ENCODE measurements at places on chromosomes 7 and 10.

GRCh38 chr7:151239837-151240459, 7.7 kb downstream of the CHPF2 start:
- DNase-seq = no peak
- no peaks in the 10 kb centered on the region for H3K4me1 ChIP-seq
- no peak overlapping the region for H3K27ac ChIP-seq

- DNase-seq = no peak
- peaks cover 17% of the 10 kb centered on the region for H3K4me1 ChIP-seq
- no peak overlapping the region for H3K4me3 ChIP-seq
These were observed 5.3 kb upstream of the OIT3 start for GRCh38 chr10:72888151-72888638.

GRCh38 chr10:82409671-82410070, 534.7 kb downstream of the NRG3 start:
- no peak overlapping the region for H3K27ac ChIP-seq
- no peaks in the 10 kb centered on the region for H3K27me3 ChIP-seq
- H3K36me3 ChIP-seq = no peaks in the 10 kb centered on the region
- no peak for DNase-seq
- H3K4me3 ChIP-seq = no peak overlapping the region

- H3K36me3 ChIP-seq = no peaks in the 10 kb centered on the region
- no peaks in the 10 kb centered on the region for H3K27me3 ChIP-seq
- DNase-seq = no peak
- H3K4me3 ChIP-seq = no peak overlapping the region
These were observed 135.0 kb upstream of the TMEM72 start for GRCh38 chr10:44776181-44776580.

GRCh38 chr7:73602721-73603651, 21.3 kb downstream of the MLXIPL start:
- H3K4me1 ChIP-seq = peaks cover 6% of the 10 kb centered on the region
- H3K27me3 ChIP-seq = no peaks in the 10 kb centered on the region

DNA sequence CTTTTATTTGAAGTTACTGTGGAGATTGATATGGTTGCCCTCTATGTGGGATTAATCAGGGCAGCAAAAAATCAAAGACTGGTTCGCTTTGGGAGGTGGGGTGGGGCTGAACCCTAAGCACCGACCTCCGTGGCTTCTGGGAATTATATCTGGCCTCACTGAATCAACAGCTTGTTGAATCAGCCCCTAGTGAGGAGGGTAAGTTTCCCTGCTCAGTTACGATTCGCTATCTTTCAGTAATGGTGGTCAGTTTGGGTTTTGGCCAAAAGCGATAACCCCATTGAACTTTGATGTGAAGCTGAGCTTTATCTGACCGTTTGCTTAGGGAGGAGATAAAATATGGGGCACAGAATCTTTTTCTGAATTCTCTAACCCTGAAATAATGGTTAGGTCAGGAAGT, 16.6 kb upstream of the ARPC1A start:
- DNase-seq = no peak
- no peaks in the 10 kb centered on the region for H3K36me3 ChIP-seq
- H3K27me3 ChIP-seq = no peaks in the 10 kb centered on the region
- no peak overlapping the region for H3K27ac ChIP-seq
- no peak overlapping the region for H3K4me3 ChIP-seq

DNA sequence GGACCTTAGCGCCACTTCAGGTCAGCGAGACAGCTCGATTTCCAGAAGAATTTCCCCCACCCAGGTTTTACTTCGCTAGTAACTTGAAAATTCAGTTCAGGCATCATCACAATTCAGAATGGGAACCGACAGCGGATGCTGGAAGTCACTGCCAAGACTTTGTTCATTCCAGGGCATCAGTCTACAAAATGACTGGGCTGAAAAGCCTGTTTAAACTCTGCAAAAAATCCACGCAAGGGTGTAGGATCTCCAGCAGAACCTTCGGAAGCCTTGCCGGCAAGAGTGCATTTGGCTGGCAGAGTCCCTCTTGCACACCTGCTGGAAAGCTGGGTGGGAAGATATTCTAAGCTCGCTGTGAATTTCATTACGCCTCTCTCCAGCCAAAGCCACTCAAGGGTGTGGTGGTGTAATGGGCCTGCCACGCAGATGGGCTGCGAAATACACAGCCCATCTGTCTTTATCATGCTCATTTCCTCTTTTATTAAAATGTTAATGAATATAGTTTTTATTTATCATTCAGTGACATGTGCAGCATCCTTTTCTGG, 672.0 kb upstream of the FOXK1 start:
- H3K4me3 ChIP-seq = no peak overlapping the region
- no peak overlapping the region for H3K27ac ChIP-seq
- no peaks in the 10 kb centered on the region for H3K4me1 ChIP-seq
- no peaks in the 10 kb centered on the region for H3K27me3 ChIP-seq

- H3K4me3 ChIP-seq = no peak overlapping the region
- H3K36me3 ChIP-seq = no peaks in the 10 kb centered on the region
- no peaks in the 10 kb centered on the region for H3K27me3 ChIP-seq
- H3K4me1 ChIP-seq = no peaks in the 10 kb centered on the region
- no peak overlapping the region for H3K27ac ChIP-seq
- DNase-seq = no peak
These were observed 74.9 kb downstream of the CLIP2 start for GRCh38 chr7:74364061-74364460.

GRCh38 chr7:8232999-8233847, 28.7 kb downstream of the ICA1 start:
- DNase-seq = no peak
- no peak overlapping the region for H3K4me3 ChIP-seq
- H3K27ac ChIP-seq = no peak overlapping the region
- no peaks in the 10 kb centered on the region for H3K27me3 ChIP-seq

DNA sequence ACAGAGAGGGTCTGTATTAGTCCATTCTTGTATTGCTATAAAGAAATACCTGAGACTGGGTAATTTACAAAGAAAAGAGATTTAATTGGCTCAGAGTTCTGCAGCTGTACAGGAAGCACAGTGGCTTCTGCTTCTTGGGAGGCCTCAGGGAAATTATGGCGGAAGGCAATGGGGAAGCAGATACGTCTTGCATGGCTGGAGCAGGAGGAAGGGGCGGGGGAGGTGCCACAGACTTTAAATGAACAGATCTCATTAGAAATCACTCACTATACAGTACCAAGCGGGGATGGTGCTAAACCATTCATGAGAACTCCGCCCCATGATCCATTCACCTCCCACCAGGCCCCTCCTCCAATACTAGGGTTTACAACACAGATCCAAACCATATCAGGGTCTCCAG, 3.7 kb upstream of the CALU start:
- H3K36me3 ChIP-seq = peaks cover 8% of the 10 kb centered on the region
- no peaks in the 10 kb centered on the region for H3K27me3 ChIP-seq
- peaks cover 12% of the 10 kb centered on the region for H3K4me1 ChIP-seq
- H3K4me3 ChIP-seq = no peak overlapping the region
- no peak overlapping the region for H3K27ac ChIP-seq

- peaks cover 49% of the 10 kb centered on the region for H3K4me1 ChIP-seq
- no peak for DNase-seq
- no peak overlapping the region for H3K4me3 ChIP-seq
- no peaks in the 10 kb centered on the region for H3K36me3 ChIP-seq
These were observed 571.1 kb downstream of the IPMK start for GRCh38 chr10:57696641-57697040.

GRCh38 chr10:5530412-5530806, 5.6 kb downstream of the CALML3 start:
- no peak for DNase-seq
- no peaks in the 10 kb centered on the region for H3K27me3 ChIP-seq
- H3K36me3 ChIP-seq = no peaks in the 10 kb centered on the region
- no peak overlapping the region for H3K4me3 ChIP-seq
- no peak overlapping the region for H3K27ac ChIP-seq

DNA sequence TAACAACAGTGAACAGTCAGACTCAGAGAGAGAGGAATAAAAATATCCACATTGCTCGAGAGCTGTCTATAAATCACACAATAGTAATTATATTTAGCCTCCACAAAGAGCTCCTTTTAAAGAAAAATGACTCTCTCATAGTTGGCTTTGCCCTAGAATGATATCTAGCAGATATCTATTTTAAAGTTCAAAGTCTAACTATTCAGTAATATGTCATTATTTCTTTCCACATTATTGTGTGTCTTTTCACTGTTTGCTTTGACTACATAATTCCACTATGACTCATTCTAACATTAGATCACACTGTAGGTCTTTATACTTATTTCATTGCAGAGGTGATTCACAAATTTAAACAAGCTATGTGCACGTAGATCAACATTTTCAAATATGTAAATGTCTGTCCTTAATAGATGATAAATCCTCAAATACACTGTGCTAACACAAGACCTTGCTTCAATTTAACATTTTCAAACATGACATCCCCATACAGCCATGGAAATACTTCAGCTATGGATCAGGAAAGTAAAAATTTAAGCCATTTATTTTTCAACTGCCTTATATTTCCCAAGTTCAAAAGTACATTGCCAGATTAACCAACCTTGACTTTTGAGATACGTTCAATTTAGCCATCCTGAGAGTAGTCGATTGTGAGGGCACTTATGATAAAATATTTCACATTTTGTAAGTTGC, 99.9 kb upstream of the AKR1E2 start:
- no peaks in the 10 kb centered on the region for H3K27me3 ChIP-seq
- no peak overlapping the region for H3K4me3 ChIP-seq
- no peak for DNase-seq
- H3K36me3 ChIP-seq = no peaks in the 10 kb centered on the region
- H3K4me1 ChIP-seq = peaks cover 19% of the 10 kb centered on the region

GRCh38 chr10:58599927-58600553, 87.4 kb downstream of the BICC1 start:
- no peaks in the 10 kb centered on the region for H3K27me3 ChIP-seq
- no peaks in the 10 kb centered on the region for H3K36me3 ChIP-seq
- H3K27ac ChIP-seq = no peak overlapping the region
- H3K4me1 ChIP-seq = no peaks in the 10 kb centered on the region
- DNase-seq = no peak

DNA sequence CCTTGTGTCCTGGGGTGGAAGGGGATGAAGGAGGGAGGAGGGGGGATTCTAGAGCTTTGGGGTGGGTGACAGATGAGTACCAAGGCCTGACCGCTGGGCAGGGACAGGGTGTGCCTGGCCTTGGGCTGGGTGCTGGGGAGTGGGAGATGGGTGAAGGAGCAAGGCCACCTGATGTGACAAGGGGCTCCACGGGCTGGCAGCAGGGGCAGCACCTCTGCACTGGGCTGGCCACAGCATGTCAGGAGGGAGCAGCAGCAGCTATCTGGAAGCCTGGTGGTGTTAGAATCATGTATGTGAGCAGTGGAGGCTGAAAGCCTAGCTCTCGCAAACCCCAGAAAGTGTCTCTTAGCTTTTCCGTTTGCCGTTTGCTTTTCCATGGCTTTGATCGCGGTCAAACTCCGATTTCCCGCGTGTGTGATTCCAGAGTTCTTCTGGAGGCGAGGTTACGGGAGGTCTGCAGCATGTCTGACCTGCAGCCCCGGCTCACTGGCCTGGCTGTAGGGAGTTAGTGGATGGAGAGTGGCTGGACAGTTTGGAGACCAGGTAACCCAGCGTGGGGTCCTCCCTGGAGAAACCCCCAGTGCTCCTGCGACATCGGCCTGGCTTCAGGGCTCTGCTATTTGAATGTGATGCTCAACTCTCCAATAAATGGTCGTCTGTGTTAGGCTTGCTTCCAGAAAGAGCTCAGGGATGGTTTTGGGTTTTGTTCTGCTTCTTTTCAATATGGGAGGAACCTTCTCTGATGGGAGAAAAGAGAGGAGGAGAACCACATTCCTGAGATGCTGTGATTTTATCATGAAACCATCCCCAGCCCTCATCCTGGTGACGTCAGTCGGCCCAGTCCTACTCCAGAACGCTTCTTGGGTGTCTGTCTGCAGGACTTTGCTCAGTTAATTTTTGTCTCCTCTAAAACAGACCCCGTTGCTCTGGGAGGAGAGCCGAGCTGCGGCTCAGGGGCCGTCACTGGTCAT, 105.5 kb downstream of the CUX1 start:
- H3K4me3 ChIP-seq = no peak overlapping the region
- H3K4me1 ChIP-seq = no peaks in the 10 kb centered on the region
- peak; percentile 37 for DNase-seq
- no peak overlapping the region for H3K27ac ChIP-seq
- H3K27me3 ChIP-seq = no peaks in the 10 kb centered on the region

GRCh38 chr7:21327422-21328409, 100.2 kb upstream of the SP4 start:
- no peak for DNase-seq
- no peaks in the 10 kb centered on the region for H3K4me1 ChIP-seq
- no peaks in the 10 kb centered on the region for H3K36me3 ChIP-seq
- H3K4me3 ChIP-seq = no peak overlapping the region
- H3K27me3 ChIP-seq = no peaks in the 10 kb centered on the region

- H3K4me3 ChIP-seq = no peak overlapping the region
- peak; percentile 82 for DNase-seq
- peak overlapping the region; percentile 55 for H3K27ac ChIP-seq
- no peaks in the 10 kb centered on the region for H3K36me3 ChIP-seq
- no peaks in the 10 kb centered on the region for H3K27me3 ChIP-seq
These were observed 168.0 kb upstream of the LRRN3 start for GRCh38 chr7:110922906-110923305.

DNA sequence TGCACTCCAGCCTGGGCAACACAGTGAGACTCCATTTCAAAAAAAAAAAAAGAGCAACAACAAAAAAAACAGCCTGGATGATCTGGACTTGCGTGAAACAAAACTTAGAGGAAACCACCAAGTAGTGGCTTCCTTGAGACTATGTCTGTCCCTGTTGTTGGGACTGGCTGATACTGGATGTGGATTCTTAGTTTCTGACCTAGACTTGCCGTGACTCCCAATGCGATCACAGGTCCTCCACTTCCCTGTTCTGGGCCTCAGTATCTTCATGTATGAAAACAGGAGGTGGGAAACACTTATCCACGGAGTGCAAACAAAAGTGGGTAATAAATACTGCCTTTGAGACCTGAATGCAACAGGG, 125.7 kb downstream of the PRPF18 start:
- peak overlapping the region; percentile 74 for H3K27ac ChIP-seq
- no peak overlapping the region for H3K4me3 ChIP-seq
- DNase-seq = no peak
- H3K27me3 ChIP-seq = no peaks in the 10 kb centered on the region
- peaks cover 33% of the 10 kb centered on the region for H3K4me1 ChIP-seq
- no peaks in the 10 kb centered on the region for H3K36me3 ChIP-seq

DNA sequence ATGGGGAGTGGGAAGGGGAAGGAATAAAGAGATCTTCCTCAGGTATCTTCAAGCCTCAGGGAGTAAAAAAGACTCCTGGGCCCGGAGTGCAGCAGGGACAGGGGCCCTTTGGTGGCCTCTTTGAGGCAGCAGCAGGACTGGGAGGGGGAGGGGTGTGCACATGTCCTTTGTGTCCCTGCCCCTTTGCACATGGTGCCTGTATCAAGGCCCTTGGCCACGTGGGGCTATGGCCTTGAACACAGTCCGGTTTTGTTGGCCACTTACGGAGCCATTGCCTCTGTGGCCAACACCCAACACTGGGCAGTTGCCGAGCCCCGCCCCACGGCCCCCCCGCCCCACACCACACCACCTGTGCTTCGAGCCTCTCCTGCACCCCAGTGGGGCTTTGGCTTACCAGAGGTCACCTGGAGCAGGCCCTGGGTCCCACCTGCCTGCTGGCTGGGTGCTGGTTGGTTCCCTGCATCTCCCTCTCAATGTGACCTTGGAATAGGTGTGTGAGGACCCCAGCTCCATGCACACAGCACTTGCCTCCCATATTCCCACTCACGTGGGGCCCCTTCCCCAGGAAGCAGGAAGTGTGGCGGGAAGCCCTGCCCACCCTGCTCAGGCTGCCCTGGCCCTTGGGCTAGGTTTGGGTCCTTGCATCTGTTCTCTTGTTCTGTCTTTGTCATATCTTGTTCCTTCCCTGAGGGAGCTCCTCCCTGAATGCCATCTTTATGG, 5.4 kb downstream of the SAP25 start:
- H3K4me3 ChIP-seq = no peak overlapping the region
- H3K36me3 ChIP-seq = no peaks in the 10 kb centered on the region
- no peak for DNase-seq
